Stimulated activated CD4-positive, alpha-beta T cell treated with anti-CD3 and anti-CD28 coated beads, Interleukin-1b, Interleukin-23, amount 100 ng/mL, for 1 hour (primary cell): ENCODE measurements at places on chromosomes 1 and 21.
A peak's percentile ranks its signal among the peaks of the same experiment; 100 is the strongest.

- DNase-seq: no peak
Observed at GRCh38 chr1:212555426-212555825, 53.1 kb upstream of the ATF3 start.

GRCh38 chr1:26278303-26278702 is 1.6 kb upstream of the SH3BGRL3 start:
- no peak for DNase-seq

DNA sequence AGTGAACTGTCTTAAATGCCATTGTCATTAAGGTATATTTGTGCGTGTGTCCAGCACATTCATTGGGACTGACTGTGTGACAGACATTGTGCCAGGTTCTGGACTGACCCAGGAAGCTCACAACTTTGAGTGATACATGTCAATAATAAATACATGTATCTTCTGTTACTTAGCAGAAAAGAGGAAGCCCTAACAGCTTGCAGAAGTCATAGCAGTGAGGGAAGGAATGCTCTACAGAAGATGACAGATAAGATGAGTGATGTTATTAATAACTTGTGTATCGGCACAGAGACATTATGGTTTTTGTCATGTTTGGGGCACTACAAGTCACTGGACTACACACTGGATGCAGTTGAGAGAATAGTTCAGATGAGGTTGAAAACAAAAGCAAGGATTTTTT is 1.2 kb upstream of the SRSF11 start:
- no peak for DNase-seq

DNA sequence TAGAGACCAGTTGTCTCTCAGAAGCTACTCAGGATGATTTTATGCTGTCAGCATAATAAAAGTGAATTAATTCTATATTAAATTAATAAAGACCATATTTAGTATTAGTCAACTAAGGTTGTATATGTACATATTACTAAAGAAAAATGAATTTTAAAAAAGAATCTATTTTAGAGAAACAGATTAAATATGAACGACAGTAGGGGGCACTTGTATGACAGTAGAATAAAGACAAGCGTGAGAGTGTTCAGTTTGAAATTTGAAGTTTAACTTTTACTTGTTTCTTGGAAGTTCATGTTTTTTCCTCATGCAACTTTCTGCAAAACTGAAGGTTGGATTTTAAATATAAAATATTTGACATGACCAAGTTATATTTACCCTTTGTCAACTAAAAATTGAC is 67.9 kb upstream of the MACF1 start:
- no peak for DNase-seq

- peak; percentile 39 for DNase-seq
Observed at GRCh38 chr1:212285685-212286555, 710 bp downstream of the PPP2R5A start.

DNA sequence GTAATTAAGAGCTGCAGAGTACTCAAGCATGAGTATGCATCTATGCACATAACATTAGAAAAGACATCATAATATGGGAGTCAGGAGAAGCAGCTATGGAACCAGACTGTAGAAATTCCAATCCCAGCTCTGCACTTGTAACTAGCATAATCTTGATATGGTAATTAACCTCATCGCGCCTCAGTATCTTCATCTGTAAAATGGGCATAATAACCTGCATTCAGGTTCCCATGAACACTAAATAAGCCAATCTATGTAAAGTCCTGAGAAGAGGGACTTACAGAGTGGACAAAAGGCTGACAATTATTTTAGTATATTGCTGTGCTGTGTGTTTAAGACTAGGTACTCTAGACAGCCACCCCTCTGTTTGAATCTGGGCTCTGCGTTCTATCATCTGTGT is 318.9 kb upstream of the USP25 start:
- DNase-seq: no peak

- DNase-seq: no peak
Observed at GRCh38 chr1:168167806-168168205, 11.0 kb upstream of the TIPRL start.

DNA sequence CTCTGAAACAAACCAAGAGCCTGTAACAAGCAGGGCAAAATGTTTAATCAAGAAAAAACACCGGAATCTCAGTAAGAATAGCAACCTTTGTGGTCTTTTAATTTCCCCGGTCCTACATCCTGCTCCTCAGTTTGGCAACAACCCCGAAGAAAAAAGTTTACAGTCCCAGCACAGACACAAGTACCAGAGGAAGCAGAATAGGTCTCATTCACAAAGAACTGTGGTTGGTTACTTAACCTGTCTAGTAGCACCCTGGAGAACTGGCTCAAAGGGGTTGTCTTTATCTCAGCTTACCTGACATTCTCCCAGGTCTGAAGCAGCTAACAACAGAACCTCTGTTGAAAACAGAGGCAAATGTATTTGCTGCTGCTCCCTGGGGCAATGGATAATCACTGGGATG is 399.3 kb downstream of the AJAP1 start:
- DNase-seq: no peak

GRCh38 chr1:151581451-151581850 is 30.4 kb upstream of the SNX27 start:
- no peak for DNase-seq

- DNase-seq: no peak
Observed at GRCh38 chr1:68954841-68955240, 458.0 kb upstream of the DEPDC1 start.

DNA sequence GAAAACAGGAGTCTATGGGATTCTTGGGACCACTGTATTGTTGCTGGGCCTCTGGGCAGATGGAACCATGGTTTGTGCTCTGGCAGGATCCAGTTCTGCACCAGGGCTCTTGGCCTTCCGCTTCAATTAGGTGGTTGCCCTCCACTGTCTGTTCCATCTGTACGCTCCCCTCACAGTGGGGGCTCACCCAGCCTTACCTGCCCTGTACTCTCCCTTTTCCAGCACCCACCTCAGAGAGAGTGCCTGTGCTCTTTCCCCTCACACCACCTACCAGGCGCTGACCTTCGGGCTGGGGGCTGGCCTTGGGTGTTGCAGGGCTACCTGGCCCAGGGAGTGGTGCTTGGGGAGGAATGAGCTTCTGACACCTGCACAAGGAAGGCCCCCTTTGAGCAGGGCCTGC is 7.5 kb downstream of the PKNOX1 start:
- no peak for DNase-seq

DNA sequence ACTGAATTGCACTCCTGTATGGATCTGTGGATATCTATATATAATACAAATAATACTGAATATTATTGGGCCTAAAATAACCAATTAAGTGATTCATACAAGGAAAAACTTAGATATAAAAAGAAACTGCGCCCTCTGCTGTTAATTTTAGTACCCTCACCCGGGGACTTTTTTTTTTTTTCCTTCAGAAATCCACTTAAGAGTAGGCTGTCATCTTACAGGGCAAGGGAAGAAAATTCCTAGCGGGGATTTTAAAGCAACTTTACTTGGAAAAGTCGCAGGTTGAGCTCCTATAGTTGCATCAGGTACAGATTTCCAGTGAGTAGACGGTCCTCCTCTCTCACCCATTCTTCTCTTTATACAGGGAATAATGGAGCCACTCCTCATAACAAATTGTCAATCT is 1.3 kb downstream of the NTNG1 start:
- DNase-seq: no peak

- DNase-seq: no peak
Observed at GRCh38 chr1:43069461-43070050, 102.5 kb downstream of the EBNA1BP2 start.

DNA sequence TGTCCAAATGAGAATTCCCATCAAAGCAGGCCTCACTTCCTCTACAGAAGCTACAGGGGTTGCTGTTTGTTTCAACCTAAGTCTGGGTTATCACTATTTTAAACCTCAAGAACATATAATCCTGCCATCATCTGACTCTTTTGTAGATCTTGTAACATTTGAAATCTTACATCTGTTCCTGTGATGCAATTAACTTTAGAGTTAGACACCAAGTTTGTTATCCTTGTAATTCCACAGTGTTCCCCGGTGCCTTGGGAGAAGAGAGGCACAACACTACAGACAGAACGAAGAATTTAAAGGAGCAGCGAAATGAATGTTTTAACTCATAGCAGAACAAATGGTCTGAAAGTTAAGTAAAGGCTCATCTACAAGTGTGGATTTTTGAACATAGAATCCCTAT is 116.1 kb downstream of the UCHL5 start:
- DNase-seq: no peak

DNA sequence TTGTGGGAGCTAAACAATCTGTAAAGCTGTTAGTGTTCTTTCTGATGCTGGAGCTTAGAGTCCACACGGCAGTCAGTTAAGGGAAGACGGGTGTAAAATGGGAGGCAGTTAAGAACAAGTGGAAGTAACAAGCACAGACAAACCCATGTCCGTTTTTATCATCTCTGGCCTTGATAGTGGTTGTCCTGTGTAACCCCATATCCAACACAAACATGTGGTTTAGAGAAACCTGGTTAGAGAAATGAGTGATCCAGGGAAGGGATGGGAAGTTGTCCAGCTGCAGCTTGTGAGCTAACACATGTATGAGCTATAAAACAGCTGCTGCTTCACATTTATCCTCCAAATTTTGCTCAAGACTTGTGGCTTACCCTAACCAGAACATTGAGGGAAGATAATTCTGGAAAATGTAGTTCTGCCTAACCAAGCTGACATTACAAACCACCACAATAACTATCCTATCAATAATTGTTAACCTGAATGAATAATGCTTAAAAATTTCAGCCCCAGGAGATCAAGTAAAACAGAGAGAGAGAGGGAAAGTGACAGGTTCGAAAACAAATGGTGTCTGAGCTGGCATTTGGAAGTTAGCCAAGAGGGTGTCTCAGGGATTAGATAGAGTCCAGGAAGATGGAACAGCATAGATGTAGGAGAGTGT is 10.6 kb upstream of the C1orf162 start:
- no peak for DNase-seq

- DNase-seq: no peak
Observed at GRCh38 chr1:7253988-7254587, 468.8 kb downstream of the CAMTA1 start.

DNA sequence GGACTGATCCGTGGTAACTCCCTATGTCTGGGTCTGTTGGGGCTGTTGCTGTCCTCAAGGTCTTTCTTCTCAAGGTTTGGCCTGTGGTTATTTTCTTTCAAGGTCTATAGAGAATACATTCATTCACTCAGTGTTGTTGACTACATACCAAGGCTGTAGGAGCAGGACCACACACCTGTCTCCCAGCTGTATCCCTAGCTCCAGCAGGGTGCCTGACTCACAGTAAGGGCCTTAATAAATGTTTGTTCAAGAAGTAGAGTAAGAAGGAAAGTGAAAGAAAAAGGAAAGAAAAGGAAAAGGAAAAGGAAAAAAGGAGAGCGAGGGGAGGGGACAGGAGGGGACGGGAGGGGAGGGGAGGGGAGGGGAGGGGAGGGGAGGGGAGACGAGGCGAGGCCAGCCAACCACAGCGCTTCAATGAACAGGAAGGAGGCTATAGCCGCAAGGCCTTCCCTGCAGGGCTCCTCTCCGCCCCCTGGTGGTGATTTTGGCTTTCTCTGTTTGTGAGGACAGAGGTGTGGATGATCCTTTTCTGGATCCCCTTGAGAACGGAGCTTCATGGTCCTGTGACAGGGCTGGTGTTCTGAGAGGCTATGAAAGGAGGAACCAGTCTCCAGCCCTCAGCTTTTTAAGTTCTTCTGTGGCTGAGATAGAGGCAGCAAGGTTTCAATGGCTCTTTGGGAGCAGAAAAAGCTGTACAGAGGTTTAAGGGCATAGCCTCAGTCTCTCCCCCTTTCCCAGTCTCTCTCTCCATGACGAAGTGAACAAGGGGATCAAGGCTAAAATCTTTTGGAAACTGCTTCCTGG is 30.6 kb upstream of the LCE5A start:
- DNase-seq: peak; percentile 58

DNA sequence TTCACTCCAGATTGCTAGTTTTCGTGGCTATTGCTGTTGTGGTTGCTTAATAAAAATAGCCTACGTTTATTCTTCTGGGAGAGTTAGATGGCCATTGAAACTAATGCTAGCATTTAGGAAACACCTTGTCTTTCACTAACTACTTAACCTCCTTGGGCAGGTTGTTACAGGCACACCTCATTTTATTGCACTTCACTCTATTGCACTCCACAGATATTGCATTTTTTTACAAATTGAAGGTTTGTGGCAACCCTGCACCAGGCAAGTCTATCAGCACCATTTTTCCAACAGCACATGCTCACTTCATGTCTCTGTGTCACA is 11.3 kb upstream of the MARK1 start:
- DNase-seq: no peak

- no peak for DNase-seq
Observed at GRCh38 chr1:179761296-179761695, 18.2 kb downstream of the FAM163A start.

- DNase-seq: no peak
Observed at GRCh38 chr1:177945943-177946650, 23.8 kb downstream of the SEC16B start.

- no peak for DNase-seq
Observed at GRCh38 chr1:16900751-16901150, 5.0 kb downstream of the RNU1-2 start.

- DNase-seq: no peak
Observed at GRCh38 chr1:227741166-227741870, 6.1 kb downstream of the SNAP47 start.

GRCh38 chr1:65407877-65408276 is 12.6 kb upstream of the LEPR start:
- no peak for DNase-seq

GRCh38 chr1:76138217-76138616 is 63.7 kb downstream of the ST6GALNAC3 start:
- DNase-seq: no peak

DNA sequence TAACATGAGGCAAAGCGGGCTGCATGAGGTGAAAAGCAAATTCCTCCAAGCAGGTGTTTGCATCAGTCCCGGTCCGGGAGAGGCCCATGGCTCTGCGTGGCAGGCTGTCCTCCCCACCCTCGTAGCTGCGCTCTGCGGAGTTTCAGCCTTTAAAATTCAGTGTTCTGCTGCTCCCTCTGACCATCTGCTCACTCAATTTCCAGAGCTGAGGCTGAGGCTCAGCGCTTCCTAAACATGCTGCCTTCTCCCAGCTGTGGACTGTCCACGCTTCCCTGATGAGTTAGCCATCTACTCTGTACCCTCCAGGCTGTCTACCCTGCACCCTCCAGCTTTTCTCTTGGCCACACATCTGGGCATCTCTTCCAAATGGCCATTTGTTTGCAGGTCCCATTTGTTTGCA is 87.7 kb downstream of the KCNJ6 start:
- no peak for DNase-seq

DNA sequence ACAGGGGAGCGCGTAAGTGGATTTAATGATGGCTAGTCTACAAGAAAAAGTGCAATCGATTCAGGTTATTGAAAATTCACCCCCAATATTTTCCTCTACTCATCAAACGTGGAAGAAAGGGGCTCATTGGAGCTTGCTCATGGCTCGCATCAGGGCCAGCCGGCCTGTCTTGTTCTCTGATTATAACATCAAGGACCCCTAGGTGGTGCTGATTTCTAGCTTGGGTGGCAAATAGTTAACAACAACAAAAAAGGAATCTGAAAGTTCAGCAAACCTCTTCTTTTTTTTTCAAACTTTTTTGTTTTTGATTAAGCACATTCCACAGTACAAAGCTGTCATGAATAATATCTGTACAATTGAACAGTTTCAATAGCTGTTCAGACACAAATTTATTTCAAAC is 35.8 kb upstream of the SOD1 start:
- DNase-seq: no peak

GRCh38 chr21:42931560-42932235 is 6.3 kb upstream of the ERVH48-1 start:
- DNase-seq: no peak
